Peyer's patch (tissue), 4 donors: ENCODE measurements at places on chromosomes 7 and 10.

DNA sequence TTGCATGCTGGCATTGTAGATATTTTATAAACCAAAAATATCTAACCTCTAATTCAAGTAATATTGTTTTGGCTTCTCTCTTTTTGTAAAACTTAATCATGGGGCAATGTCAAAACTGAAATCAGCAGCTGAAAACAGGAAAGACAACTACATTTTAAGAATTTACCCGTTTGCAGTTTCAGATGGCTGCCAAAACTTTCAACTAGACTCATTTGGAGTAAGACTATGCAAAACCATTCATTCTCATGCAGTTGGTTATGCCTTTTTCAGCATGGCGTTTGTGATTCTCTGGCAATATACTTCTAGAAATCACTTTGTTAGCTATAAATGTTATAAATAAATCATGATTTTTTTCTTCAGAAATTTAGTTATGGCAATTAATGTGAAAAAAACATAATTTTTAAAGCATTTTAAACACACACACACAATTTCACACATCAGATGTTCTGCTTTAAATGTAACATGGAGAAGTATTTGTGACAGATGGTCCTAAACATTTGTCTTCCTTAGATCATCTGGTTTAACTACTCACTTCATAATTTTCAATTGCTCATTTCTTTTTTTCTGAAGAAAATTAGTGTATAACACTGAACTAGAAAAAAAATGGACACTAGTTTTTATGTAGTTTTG, 116.4 kb downstream of the ITGB8 start:
- no peak for DNase-seq

DNA sequence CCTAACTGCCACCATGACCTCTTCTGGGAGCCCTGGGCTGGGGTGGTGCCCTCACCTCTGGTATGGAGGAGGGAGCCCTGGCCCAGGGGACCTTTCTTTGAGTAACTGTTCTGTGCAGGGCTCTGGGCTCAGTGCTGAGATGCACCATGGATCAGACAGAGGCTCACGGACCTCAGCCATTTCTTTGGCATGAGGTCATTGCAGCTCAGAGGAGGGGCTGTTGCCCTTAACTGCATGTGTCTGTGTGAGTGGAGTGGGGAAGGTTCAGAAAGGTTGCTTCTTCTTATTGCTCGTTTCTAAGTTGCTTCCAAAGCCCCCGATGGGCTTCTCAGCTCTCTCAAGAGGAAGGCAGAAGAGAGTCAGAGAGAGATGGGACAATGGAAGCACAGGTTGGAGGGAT, 233.9 kb downstream of the RPS24 start:
- DNase-seq, result no peak

DNA sequence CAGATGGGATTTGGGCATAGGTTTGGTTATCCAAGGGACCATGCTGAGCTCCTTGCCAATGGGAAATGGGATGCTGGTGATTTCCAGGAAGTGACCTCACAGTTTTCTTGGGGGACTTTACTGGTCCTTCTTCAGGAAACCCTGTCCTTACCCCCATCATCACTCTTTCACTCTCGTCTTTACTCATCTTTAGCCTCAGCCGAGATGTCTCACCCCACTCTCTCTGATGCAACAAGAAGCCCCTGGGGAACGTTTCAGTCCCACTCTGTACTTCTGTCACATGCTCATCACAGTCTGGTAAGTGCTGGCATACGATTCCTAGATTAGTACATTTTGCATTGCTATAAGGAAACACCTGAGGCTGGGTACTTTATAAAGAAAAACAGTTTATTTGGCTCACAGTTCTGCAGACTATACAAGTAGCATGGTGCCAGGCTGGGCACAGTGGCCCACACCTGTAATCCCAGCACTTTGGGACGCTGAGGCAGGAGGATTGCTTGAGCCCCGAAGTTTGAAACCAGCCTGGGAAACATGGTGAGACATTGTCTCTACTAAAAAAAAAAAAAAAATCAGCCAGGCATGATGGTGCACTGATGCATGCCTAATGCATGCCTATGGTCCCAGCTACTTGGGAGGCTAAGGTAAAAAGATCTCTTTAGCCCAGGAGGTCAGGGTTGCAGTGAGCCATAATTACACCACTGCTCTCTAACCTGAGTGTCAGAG, 63.5 kb upstream of the VKORC1L1 start:
- DNase-seq, result no peak

DNA sequence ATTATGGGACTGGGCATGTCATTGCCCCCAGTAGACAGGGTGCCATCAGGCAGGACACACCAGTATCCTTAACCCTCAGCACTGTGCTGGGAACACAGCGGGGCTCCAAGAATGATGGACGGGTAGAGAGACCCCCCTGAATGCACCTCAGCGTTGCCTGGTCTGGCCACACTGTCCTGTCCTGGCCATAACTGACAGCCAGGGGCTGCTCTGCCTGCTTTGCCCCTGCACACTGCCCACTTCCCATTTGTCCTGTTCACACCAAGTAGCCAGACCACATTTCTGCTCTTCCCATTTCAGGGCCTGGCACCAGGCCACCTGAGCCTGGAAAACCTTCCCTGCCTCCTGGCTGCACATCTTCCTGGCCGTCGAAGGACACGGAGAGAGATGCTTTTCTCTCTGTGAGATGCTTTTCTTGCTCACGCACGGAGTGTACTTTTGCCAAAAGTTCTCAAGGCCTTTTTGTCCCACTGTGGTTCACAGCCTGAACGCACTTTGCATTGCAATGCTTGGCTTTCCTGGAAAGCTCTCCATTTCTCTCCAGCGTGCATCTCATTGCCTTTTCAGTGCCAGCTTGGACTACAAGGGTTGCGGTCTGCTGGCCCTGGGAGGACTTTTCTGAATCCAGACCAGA, 131.0 kb upstream of the EEPD1 start:
- DNase-seq, result no peak

GRCh38 chr7:144853542-144853941, 17.7 kb upstream of the TPK1 start:
- DNase-seq, result no peak

DNA sequence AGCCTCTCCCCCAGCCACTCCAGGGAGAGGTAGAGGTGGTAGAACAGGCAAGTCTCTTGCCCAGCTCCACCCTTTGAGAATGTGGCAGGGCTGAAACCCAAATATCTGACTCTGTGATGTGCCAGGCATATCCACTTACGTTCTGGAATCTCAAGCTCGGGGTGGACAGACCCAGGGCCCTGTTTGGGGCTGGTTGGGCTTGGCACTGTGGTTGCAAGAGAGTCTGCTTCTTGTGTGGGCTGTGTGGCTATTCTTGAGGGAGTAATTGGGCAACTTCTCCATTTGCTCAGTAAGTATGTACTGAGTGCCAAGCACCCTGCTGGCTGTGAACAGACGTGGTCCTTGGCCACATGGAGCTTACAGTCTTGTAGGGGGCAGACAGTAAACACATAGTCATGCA, 4.7 kb downstream of the UBTD1 start:
- DNase-seq, result no peak

GRCh38 chr10:131312478-131312836, 936 bp upstream of the TCERG1L start:
- no peak for DNase-seq

- DNase-seq, result no peak
These were observed 8.8 kb downstream of the ASB10 start for GRCh38 chr7:151178236-151178635.

DNA sequence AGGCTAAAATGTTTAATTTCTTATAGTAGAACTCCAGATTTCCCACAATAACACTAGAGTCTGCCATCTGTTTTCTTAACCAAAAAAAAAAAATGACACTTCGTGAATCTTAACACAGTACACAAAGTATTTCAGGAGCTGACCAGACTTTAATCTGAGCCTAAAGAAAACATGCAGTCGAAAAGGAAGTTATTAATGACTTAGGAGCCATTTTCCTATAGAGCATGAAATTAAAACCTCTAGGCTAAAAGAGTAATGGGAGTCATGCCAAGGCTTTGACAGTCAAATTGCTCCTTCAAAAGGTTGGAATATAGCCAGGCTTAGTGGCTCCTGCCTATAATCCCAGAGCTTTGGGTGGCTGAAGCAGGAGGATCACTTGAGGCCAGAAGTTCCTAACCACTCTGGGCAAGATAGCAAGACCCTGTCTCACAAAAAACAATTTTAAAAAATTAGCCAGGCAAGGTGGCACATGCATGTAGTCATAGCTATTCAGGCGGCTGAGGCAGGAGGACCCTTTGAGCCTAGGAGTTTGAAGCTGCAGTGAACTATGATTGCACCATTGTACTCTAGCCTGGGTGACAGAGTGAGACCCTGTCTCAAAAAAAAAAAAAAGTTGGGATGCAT, 13.6 kb downstream of the MICU1 start:
- no peak for DNase-seq

- no peak for DNase-seq
These were observed 13.9 kb downstream of the CREB3L2 start for GRCh38 chr7:137987968-137988367.

DNA sequence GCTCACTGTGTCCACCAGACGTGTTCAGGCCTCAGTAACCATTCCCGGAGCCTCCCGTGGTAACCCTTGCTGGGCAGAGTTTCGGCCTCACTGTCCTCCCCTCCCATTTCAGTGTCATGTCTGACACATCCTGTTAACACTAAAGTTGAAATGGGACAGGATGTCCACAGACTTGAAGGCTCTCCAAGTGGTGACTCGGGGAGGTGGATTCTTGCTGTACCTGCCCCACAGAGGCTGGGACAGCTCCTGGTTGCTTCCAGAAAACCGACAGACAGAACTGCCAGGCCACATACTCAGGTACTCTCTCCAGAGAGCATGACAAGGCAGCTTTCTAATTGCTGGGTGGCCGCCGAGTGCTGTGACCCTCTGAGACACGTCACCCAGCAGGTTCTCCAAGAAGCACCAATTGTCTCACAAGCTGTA, 17.9 kb upstream of the CYTH3 start:
- no peak for DNase-seq
